Mesangial cell (primary cell): ENCODE measurements at places on chromosomes 4 and X. TPM values are rescaled to one million over a fixed set of nuclear protein-coding genes. Genes with fewer than 3 reads are reported as not detected.

Gene IL15
- 6.6 and 7.3 TPM in 2 replicates for total RNA-seq

Gene CT45A10
- total RNA-seq: not detected in 2 replicates

Gene MAGEA1
- not detected in 2 replicates for total RNA-seq

Gene OCIAD1
- 84.0 and 85.6 TPM in 2 replicates for total RNA-seq

Gene TGIF2LX
- not detected in 2 replicates for total RNA-seq

Gene RHOH
- total RNA-seq: not detected in 2 replicates

Gene ADH1A
- total RNA-seq: not detected in 2 replicates

Gene RPS6KA6
- 1.3 TPM in 2 replicates for total RNA-seq

Gene CFAP99
- not detected in 2 replicates for total RNA-seq

Gene FMR1NB
- not detected in 2 replicates for total RNA-seq

Gene BEND2
- total RNA-seq: not detected in 2 replicates

Gene CLGN
- total RNA-seq: 2.2 and 3.4 TPM in 2 replicates

Gene RHOXF2
- not detected in 2 replicates for total RNA-seq
